ENCODE measurements at places on chromosomes 5 and 9.

DNA sequence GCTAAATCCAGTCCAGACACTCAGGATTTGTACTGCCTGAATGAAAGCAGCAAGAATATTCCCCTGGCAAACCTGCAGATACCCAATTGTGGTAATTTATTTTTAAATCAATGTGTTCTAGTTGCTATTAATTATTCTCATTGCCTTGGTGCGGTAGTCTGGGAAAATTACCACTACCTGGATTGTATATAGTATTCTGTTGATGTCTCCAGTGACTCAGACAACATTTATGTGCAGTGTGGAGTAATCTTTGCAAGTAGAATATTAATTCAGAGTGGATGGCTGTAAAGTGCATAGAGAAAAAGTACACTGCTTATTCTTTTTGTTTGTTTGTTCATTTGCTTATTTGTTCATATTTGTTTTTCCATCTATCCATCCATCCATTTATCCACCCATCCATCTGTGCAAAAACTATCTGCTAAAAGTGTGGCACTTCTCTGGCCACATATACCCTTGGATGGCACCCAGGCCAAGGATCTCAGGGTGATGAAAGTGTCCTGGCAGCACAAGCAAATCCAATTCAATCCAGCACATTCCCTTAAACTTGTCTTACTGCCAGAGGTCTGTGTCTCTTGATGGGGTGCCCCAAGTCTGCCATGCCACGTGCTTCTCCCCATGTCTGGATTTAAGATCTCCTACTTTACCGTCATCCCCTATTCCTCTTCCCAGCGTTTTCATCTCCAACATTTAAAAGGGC lies 41.3 kb downstream of the NTRK2 start:
- DNase-seq: no peak

- DNase-seq: no peak
Measured at GRCh38 chr5:124352312-124352711, 394.1 kb downstream of the ZNF608 start.

DNA sequence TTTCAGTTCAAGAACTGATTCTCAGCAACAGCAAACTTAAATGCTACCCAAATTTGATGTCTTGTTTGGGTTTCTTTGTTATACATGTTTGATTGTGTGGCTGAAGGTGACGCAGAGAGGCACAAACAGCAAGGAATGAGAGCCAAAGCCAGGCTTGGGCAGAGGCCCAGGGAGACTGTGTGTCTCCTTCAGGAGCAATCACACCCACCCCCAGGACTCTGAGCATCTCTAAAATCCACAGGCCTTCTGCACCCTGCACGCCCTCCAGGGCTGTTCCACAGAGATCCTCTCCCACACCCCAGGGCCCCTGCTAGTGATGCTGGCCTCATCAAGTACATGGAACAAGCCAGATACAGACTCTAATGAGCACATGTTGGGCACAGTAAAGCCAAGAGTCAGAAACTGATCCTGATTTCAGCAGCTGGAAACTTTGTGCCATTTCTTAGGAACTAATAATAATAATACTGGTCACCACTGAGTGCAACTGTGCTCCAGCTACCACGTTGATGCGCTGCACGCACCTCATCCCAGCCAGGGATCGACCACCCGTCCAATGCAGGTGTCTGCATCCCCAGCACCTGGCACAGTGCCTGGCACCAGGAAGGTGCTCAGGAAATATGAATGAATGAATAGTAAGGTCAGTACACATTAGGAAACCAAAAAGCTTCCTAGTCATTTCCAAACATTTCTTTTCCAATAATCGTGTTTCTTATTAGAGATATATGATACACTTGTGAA lies 54.6 kb upstream of the TCF7 start:
- no peak for DNase-seq

DNA sequence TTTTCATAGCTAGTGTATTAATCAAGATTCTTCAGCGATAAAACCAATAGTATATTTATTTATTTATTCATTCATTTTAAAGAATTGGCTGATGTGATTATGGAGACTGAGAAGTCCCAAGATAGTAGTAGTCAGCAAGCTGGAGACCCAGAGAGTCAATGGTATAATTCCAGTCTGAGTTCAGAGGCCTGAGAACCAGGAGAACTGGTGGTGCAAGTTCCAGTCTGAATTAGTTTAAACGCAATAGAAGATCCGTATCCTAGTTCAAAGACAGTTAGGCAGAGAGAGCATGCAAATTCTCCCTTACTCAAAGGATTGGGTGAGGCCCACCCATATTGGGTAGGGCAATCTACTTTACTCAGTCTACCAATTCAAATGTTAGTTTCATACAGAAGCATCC lies 364.2 kb upstream of the RPS23 start:
- DNase-seq: no peak

DNA sequence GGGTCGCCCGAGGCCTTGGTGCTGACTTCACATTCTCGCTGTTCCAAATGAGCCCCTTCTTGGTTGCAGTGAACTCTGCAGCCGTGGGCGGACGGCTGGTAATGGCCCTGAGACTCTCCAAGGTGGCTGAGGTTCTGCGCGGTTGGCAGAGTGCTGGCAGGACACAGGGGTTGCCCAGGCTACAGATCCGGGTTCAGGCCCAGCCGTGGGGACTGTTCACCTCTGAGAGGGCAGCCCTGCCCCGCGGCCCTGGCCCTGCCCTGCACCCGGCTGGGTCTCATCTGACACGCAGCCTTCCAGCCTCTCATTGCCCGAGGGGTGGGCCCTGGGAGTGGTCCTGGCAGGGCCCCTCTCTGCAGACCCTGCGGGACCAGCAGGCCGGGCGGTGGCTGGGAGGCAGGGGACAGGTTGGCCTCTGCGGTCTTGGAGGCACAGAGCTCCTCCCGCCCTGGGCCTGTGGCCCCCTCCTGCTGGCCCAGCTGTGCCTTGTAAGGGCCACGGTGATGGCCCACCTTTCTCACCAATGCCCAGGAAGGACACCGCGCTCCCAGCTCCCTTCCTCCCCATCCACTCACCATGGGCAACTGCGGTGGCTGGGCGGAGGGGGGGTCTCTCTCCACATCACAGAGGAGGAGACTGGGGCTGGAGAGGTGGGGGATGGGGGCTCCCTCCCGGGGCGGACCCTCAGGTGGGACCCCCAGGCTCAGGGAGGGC lies 51.6 kb downstream of the AHRR start:
- DNase-seq: no peak

DNA sequence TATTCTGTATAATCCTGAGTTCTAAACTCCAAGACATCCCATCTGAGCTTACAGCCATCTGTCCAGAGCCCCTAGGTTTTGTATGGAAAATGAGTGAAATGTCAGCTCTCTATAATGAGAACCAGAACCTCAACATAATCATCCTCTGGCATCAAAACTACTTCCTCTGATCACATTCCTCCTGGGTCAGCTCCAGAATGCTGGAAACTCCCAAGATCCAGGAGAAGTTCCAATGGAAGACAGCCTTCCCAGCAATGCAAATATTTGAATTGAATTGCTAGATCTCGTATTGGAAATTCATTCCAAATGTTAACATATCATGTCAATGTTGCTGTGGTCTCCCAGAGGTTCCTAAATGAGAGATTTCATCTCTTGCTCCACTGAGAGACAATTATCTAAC lies 23.8 kb downstream of the C9 start:
- DNase-seq: no peak

DNA sequence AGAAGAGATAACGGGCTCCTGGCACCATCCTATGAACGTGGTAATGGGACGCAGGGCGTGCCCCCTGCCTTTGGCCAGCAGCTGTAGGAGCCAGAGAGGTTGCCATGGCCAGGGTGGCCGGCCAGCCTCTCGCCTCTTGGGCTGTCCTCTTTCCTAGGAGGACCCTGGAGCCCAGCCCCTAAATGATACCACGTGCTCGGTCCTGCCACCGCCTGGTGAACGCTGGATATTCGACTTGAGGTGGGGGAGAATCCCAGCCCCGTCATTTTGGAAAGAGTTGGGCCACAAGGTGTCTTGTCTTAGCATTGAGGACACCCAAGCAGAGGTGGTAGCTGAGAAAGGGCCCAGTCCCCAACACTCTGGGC lies 391 bp upstream of the NRG2 start:
- DNase-seq: peak; percentile 54

- DNase-seq: no peak
Measured at GRCh38 chr9:16120231-16120641, 567.4 kb downstream of the CCDC171 start.

- no peak for DNase-seq
Measured at GRCh38 chr5:179406031-179406961, 61.0 kb upstream of the ADAMTS2 start.

GRCh38 chr5:146130440-146131045 lies 25.2 kb upstream of the PLAC8L1 start:
- peak; percentile 4 for DNase-seq

DNA sequence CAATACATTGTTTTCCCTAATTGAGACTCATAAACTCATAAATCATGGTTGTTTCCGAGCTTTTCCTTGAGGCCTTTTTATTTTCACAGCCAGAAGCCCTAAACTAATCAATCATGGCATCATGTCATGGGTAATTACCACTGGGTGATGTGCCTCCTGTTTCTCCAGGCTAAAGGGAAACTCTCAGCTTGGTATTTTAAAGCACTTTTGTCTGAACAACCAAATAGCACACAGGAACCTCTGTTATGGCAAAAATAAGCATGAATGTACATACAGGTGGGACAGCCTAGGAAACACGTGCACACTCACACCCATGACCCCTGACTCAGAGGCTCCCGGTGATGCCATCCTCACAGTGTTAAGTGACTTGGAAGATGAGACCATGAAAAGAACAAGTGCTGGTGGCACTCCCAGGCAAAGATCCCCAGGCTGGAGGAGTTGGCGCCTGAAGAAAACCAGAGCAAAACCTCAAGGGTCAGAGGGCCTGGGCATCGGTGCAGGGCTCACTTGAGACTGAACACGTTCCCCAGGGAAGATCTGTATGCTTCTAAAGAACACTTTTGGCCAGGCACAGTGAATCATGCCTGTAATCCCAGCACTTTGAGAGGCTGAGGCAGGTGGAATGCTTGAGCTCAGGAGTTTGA lies 154.3 kb downstream of the ROR2 start:
- DNase-seq: peak; percentile 27

DNA sequence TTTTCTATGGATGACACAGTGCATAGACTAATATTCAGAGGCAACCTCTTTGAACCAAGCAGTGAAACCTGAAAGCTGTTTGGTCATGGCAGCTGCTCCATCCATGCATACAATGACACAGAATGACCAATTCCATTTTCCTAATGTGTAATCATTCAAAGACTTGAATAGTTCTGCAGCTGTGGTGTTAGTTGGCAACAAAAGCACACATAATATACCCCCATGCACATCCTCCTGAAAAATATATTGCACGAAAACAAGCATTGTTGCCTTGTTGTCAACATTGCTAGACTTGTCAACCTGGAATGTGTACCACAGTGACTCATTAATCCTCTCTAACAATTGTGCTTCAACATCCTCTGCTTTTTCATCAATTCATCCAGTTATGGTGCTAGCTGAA lies 71.0 kb upstream of the SEMA6A start:
- DNase-seq: no peak

- DNase-seq: no peak
Measured at GRCh38 chr9:38263532-38263931, 129.0 kb upstream of the ALDH1B1 start.

DNA sequence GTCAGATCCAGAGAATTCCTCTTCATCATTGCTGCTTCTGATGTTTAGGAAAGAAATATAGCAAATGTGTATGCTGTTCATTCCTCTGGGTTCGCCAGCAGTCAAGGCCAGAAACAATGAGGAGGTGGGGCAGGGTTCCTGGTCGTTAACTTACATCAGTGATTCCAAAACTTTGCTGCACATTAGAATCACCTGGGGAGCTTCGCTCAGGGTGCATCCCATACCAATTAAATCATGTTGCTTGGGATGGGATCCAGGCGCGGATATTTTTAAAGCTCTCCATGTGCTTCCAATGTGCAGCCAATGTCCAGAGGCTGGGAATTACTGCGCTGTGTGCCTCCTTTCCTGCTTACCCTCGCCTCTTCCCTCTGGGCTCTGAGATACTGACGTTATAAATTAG lies 227.9 kb upstream of the KLF9 start:
- no peak for DNase-seq

DNA sequence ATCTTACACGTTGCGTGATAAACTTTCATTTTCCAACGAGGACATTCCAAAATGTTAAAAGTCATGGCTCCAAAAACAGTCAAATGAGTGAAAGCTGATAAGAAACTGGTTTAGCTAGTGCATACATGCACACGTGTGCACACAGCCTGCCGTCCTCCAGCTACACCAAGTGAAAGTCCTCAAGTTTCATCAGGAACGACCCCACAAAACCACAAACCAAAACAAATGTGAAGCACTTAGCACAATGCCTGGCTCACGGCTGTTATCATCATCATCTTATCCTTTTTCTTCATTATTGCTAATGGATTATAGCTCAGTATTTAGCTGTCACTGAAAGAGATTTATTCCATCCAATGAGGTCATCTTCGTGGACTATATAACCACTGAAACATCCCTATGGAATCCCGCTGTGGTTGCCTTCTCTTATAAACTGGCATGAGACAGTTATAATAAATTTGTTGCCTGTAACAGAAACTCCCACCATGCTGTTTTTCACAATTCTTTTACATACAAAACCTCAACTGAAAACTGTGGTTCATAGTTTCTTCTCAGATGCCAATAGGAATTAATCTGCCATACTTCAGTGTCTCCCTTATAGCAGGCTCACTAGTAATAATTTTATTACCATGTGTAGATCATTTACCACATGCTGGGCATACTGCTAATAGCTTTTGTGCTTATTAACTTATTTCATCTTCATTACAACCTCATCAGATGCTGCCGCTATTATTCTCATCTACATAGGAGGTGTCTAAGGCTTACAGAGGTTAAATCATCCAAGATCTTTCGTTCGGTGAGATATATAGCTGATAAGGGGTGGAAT lies 56.1 kb downstream of the SAXO1 start:
- peak; percentile 52 for DNase-seq

DNA sequence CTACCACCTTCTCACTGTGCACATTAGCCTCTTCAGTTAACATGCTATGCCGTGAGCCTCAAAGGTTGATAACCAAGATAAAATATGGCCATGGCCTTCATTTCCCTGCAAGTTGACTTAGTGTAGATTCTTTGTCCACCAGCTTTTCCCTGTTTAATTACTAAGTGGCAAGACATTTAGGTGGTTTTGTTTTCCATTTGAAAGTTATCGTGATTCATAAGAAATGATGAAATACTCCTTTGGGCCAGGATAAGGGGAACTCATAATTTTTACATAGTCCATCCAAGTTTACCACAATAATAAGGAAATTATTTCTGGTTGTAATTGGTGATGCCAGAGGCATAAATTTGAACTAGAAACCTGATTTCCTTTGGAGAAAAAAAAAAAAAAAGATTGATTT lies 609.6 kb downstream of the TAF11L14 start:
- DNase-seq: no peak

DNA sequence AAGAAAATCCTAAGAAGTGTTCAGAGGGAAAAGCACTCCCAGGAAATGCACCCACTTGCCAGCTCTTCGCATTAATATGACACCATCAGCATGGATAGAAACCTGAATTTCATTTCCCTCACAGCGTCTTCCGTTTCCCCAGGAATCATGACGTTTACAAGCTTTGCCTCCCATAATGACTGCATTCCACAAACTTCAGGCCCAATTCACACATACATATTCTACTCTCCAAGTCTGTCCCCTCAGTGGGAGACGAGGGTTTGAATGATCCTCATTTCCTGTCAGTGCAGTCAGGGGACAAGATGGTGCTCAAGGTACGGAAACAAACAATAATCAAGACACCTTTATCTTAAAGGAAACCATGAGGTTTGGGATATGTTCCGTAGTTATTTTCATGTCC lies 44.9 kb upstream of the MAN2A1 start:
- DNase-seq: no peak

Data from urothelium cell line (cell line).